ENCODE measurements at places on chromosomes 2 and 18.

GRCh38 chr2:42809819-42810120 lies 17.4 kb upstream of the HAAO start:
- DNase-seq: peak; percentile 69

DNA sequence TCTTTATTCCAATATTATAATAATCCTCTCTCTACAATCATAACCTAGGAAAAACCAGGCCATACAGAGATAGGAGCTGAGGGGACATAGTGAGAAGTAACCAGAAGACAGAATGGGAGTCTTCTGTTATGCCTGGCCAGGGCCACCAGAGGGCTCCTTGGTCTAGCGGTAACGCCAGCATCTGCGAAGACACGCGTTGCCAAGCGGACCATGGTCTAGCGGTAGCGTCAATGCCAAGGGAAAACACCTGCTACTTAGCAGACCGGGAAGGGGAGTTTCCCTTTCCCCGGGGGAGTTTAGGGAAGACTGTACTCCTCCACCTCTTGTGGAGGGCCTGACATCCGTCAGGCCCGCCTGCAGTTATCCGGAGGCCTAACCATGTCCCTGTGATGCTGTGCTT lies 36.6 kb downstream of the ARL6IP6 start:
- no peak for DNase-seq

- no peak for DNase-seq
Observed at GRCh38 chr2:226600184-226600583, 199.4 kb downstream of the IRS1 start.

GRCh38 chr18:8833480-8833879 lies 128.1 kb downstream of the MTCL1 start:
- no peak for DNase-seq

DNA sequence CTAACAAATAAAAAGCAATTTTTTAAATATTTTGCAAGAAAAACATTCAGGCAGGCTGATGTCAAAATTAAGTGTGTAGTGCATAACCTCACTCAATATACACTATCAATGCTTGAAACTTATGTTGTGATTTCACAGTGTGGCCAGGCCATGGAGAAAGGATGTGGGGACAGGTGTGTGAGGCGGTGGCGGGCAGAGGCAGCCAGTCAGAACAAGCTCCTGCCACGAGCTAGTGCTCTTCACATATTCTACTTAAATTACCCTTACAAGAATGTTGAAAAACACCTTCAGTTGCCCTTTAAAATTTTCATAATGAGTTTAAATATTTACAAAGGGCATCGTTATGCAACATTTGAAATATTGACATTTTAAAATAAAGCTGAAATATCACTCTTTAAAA lies 43.2 kb downstream of the CYB5A start:
- no peak for DNase-seq
